ENCODE measurements at places on chromosomes 5 and 9.
A peak's percentile ranks its signal among the peaks of the same experiment; 100 is the strongest.

- H3K36me3 ChIP-seq: no peaks in the 10 kb centered on the region
- DNase-seq: no peak
- no peak overlapping the region for H3K27ac ChIP-seq
- no peak overlapping the region for H3K4me3 ChIP-seq
- no peaks in the 10 kb centered on the region for H3K27me3 ChIP-seq
These were observed 122.5 kb downstream of the TMEM174 start for GRCh38 chr5:73295447-73295846.

DNA sequence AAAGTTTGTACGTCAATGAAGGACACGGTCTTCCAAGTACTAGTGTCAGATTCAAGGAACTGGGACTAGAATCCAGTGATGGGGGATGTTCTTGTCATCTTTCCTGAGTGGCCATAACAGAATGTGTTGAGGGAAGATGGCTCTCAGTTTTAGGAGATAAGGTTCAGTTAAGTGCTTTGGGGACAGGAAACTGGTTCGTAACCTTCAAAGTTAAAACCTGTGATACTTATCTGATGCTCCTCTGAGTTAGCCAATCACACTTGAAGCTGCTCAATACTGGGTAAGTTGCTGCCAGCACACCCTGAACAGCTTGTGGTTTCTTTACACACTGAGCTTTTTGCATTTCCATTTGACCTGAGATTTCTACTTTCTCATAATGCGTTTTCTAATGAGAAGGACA lies 64.4 kb downstream of the PIK3R1 start:
- peaks cover 100% of the 10 kb centered on the region for H3K36me3 ChIP-seq
- no peaks in the 10 kb centered on the region for H3K27me3 ChIP-seq
- no peak overlapping the region for H3K27ac ChIP-seq
- peaks cover 27% of the 10 kb centered on the region for H3K4me1 ChIP-seq

DNA sequence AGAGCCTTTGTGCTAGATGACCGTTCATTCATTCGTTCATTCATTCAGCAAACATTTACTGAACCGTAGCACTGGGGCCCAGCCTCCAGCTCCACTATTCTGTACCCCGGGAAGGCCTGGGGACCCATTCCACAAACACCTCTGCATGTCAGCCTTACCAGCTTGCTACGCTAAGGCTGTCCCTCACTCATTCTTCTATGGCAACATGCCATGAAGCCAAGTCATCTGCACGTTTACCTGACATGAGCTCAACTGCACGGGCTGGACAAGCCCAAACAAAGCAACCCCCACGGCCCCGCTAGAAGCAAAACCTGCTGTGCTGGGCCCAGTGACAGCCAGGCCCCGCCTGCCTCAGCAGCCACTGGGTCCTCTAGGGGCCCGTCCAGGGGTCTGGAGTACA lies 6.0 kb downstream of the CEL start:
- H3K4me1 ChIP-seq: no peaks in the 10 kb centered on the region
- peak; percentile 71 for DNase-seq
- H3K4me3 ChIP-seq: no peak overlapping the region
- H3K36me3 ChIP-seq: no peaks in the 10 kb centered on the region
- H3K27me3 ChIP-seq: no peaks in the 10 kb centered on the region

GRCh38 chr5:55570570-55570969 lies 35.8 kb upstream of the PLPP1 start:
- H3K4me1 ChIP-seq: no peaks in the 10 kb centered on the region
- no peaks in the 10 kb centered on the region for H3K27me3 ChIP-seq
- no peak for DNase-seq
- no peaks in the 10 kb centered on the region for H3K36me3 ChIP-seq

GRCh38 chr5:122673343-122673742 lies 101.5 kb upstream of the SNX2 start:
- DNase-seq: no peak
- no peak overlapping the region for H3K27ac ChIP-seq
- H3K4me1 ChIP-seq: no peaks in the 10 kb centered on the region

DNA sequence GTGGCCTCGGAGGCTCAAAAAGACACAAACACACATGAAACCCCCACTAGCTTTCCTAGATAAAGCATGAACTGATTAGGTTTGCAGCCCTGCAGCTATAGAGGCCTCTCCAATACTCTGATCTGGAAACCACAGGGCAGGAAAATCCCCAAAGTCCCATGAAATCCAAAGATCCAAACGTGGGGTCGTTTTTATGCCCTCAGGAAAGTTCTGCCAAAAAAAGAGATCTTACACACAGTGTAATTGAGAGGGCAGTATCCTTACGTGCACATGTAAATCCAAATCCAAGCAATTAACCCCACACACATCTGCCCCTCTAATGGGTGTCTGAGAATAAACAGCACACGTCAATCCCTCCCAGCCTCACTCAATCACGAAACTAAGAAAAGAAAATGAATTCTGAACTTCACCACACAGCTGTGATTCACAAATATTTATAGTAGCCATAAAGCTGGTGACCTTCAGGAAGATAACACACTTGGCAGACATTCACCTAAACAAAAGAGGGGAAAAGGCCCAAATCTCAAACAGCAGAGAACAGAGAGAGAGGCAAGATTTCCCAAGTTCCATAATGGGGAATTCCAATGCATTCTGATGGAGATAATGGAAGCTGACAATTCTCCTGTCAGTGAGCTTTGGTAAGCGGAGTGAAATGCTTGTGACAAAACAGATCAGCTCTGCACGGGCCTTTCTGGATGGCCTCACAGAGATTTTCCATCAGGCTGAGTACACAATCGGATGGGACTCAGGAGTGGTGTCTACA lies 114.2 kb downstream of the SEMA5A start:
- no peaks in the 10 kb centered on the region for H3K27me3 ChIP-seq
- no peaks in the 10 kb centered on the region for H3K4me1 ChIP-seq
- no peak overlapping the region for H3K4me3 ChIP-seq
- H3K36me3 ChIP-seq: no peaks in the 10 kb centered on the region

All from MCF 10A (cell line).